Activated CD4-positive, alpha-beta T cell treated with anti-CD3 and anti-CD28 coated beads for 36 hours (primary cell): ENCODE measurements at places on chromosomes 5 and 9.

GRCh38 chr9:126705767-126706697 lies 92.3 kb downstream of the LMX1B start:
- peak; percentile 89 for DNase-seq

GRCh38 chr5:43646992-43647391 lies 44.0 kb downstream of the NNT start:
- no peak for DNase-seq

GRCh38 chr5:96340357-96340756 lies 92.7 kb downstream of the PCSK1 start:
- DNase-seq = no peak

GRCh38 chr9:8760000-8760767 lies 960.6 kb upstream of the DMAC1 start:
- DNase-seq = no peak

- DNase-seq = no peak
Observed at GRCh38 chr5:78655746-78656290, 7.2 kb upstream of the LHFPL2 start.

- DNase-seq = no peak
Observed at GRCh38 chr9:136058801-136059302, 36.2 kb downstream of the NACC2 start.

DNA sequence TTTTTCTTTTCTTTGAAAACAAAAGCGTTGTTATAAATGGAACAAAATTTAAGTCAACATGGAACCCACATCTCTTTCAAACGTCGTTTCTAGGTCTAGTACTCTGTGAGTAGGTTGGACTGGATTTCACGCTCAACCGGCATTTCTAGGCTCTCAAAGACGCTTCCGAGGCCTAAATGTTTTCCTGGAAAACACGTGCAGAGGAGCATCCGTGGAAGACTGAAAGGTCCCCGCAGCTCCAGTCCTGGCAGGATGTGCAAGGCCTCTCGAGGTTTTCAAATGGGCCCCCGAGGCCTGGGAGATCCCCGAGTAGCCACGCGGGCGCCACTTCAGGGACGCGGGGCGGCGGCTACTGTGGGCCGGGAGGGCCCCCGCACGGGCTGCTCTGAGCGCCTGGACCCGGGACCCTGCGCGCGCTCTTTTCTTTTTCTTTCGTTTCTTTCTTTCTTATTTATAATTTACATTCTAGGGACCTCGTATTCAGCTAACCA lies 4.2 kb upstream of the IRX2 start:
- DNase-seq = no peak

DNA sequence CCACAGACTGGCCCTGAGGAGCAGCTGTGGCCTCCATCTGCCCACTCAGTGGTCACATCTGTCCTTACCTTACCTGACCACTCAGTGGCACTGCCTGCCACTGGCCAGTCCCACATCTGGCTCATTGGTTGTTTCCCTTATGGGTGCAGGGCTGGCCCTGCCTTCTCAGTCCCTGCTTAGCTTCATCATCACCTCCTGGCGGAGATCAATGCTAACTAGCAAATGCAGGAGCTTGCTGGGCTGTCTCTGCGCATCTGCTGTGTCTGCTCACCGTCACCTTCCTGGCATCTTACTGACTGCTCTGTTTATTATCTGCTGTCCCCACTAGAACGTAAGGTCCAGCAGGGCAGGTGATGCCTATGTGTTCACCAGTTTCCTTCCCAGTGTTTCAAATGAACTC lies 356.9 kb downstream of the SEMA5A start:
- no peak for DNase-seq

DNA sequence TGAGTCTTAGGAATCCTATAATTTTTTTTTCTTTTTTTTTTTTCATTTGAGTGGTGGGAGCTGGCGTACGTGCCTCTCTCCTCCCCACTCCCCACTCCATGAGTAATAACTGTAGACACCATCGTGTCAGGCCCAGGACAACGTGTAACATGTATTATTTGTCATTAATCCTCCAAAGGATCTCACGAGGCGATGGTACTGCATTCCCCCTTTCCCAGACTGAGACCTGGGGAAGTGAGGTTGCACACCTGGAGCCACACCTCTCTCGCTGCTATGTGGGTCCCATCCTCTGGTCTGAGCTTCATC lies 6.1 kb upstream of the IER5L start:
- DNase-seq = no peak

DNA sequence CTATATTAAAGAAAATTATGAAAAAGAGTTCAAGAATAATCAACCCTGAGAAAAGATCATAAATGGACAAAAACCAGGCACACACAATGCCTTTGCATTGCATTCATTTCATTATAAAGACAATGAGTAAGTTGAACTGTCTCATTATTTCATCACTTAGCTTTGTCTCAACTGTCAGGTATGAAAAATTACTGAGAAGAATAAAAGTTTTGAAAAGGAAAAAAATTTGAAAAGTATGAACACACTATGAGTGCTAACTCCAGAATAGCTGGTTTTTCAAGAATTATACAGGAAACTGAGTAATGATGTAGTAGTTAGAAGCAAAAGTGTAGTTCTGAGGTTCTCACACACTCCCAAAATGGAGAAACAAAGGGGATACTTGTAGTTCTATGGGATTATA lies 16.3 kb upstream of the ANXA1 start:
- DNase-seq = no peak

GRCh38 chr9:27787891-27788290 lies 214.6 kb upstream of the C9orf72 start:
- no peak for DNase-seq

DNA sequence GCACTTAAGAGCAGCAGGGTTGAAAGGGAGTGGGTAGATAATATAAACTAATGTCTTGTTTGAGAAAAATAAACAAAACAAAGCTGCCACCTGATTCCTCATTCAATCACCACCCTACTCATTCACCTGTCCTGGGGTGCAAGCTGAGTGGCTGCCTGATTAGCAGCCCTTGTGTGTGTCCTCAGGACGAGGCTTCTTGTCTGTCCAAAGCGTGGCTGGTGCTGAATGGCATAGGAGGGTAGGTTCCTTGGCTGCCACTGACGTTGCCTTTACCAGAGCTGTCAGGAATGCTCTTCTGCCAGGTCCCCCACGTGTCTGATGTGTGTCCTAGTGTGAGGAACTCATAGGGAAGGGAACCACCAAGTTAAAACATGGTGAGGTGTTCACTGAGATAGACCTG lies 146.6 kb upstream of the SLC24A2 start:
- no peak for DNase-seq

- DNase-seq = no peak
Observed at GRCh38 chr9:34741628-34742027, 31.7 kb upstream of the CCL21 start.

DNA sequence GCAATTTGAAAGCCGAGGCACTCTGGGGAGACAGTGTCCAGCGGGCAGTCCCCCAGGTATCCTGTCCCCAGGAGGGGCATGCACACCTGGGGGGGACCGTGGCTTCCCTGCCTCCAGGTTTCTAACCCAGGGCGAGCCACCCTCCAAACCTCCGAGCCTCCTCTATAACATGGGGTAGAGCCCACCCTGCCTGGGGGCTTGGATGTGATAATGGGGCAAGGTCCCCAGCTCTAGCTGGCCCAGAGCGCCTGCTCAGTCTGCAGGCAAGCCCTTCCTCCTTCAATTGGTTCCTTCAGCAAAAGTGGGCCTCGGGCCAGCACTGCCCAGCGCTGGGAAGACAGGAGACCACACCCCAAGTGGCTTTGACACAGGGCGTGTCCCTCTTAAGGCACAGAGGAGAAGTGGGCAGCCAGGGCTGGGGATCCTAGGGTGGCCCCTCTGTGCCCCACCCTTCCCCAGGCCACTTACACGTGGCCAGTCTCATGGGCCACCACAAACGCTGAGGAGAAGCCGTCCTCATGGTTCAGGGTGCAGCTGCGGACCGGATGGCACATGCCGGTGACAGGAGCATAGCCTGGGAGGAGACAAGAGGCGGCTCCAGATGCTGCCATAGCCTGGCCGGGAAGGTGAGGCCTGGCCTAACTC lies 94.3 kb downstream of the ZNF354C start:
- DNase-seq = no peak

DNA sequence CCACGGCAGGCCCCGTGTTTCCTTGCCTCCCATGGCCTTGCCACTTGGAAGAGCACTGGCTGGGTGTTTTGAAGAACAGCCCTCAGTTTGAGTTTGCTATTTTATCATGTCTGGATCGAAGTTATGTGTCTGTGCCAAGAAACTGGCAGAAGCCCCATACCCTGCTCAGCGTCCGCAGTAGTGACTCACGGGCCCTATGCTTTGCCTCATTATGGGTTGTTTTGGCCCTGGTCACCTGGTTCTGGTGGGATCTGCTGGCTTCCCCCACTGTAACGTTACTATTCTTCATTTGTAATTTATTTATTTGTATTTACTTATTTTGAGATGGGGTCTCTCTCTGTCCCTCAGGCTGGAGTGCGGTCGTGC lies 42.3 kb upstream of the NKD2 start:
- no peak for DNase-seq

DNA sequence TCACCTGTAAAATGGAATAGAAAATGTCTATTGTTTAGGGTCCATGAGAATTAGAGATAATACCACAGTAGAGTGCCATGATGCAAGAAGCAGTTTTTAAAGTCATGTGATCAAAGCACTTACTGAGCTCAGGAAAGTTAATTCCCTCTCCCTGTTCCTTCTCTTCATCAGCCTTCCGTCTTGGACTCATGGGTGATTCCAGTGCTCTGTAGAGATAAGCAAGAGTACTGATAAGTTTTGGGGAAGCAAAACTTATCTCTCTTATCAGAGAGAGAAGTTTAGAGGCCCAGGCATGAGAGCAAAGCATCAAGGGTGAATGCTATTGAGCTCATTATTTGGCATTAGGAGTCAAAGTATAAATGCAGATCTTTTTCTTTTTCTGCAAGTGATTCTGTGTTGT lies 410.1 kb downstream of the AGTPBP1 start:
- no peak for DNase-seq

GRCh38 chr5:146007270-146007669 lies 70.9 kb downstream of the SH3RF2 start:
- DNase-seq = no peak

- DNase-seq = no peak
Observed at GRCh38 chr5:147403651-147404640, 105.9 kb downstream of the DPYSL3 start.

DNA sequence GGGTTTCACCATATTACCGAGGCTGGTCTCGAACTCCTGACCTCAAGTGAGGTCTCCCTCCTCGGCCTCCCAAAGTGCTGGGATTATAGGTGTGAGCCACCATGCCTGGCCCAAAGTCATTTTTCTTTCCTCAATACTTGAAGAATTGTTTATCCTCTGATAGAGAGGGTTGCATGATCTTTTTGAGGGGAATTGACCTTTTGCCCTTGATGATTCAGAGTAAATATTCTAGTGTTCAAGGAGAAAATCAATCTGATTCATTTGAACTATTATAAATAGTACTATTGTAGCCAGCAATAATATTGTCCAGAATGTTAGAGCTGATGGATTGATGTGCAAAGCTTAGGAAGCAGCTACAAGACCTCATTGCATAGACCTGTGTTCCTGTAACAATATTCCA lies 47.1 kb downstream of the UGCG start:
- DNase-seq = no peak
